ENCODE measurements at places on chromosomes 7 and 10.

DNA sequence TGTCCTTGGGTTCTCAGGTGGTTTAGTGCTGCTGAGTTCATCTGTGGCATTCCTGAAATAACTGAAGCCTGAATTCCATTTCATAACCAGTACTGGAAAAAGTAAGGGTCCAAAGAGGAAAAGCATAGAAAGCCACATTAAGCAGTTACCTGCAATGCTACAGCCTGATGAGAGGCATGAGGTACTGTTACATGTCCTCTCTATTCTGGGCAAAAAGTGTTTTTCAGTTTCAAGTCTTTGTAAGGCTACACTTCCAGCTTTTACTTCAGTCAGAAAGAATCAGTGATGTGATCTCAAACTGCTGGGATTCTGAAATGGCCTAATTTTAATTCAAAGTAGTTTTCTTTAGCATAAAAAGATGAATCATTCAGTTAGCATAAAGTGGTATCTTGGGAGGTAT is 369.5 kb downstream of the PHF14 start:
- no peak for DNase-seq

DNA sequence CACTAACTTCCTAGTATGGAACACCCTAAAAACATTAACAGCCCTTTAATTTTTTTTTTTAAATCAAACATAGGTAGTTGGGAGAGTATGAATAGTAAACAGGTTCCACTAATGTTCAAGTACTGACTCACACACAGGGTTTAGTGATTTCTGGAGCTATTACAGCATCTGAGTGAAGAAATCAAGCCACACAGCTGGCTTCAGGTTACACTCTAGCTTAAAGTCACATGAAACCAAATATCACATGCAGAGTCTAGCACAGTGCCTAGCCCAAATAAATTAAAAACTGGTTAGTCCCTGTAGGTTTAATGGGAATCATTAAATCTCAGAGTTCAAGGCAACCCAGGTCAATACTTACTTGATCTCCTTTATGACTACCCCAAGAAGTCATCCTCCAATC is 11.6 kb downstream of the PANK1 start:
- no peak for DNase-seq

- DNase-seq = no peak
Measured at GRCh38 chr7:13749636-13750035, 239.8 kb downstream of the ETV1 start.

DNA sequence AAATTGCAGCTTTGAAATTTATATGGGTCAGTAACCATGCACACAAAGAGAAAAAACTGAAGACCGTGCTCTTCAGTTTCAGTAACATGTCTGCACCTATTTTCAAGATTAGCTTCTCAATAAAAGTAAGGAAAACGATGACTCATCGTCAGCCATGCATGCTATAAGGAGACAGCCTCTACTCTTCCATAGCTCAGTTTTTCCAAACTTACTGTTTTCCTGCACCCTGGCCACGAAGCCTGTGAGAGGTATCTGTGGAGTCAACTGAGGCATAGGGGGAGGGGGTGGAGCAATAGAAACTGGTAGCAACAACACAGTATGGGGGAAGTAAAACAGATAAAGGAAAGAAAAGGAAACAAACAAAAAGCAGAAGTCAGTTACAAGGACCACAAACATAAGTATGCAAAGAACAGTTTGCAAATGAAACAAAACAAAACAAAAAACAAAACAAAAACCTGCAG is 58.0 kb downstream of the PDSS1 start:
- DNase-seq = no peak

GRCh38 chr7:63073736-63074135 is 924.9 kb upstream of the ZNF722 start:
- no peak for DNase-seq

- DNase-seq = no peak
Measured at GRCh38 chr7:69067397-69067796, 530.9 kb upstream of the AUTS2 start.

- DNase-seq = no peak
Measured at GRCh38 chr10:62040881-62041280, 139.4 kb downstream of the ARID5B start.

DNA sequence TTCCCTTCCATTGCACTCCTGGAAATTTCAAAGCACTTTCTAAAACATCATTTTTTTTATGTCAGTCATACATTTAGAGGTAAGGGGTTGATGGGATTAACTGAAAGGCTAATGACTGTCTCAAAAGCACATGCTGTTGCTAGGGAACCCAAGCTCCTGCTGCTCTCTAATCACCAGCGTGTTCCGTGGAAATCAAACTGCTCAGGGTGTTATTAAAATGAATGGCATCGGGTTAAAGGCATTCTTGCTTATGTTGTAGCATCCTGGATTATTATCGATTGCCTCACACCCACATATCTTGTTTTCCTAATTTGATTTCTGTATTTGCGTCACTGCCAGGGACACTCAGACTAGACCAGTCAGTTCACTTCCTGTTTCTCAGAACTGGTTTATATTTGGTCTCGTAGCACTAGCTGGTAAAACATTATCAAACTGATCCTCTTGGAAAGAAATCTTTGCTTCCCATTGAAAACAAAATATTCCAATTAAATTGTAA is 216.5 kb upstream of the MKLN1 start:
- DNase-seq = peak; percentile 43

DNA sequence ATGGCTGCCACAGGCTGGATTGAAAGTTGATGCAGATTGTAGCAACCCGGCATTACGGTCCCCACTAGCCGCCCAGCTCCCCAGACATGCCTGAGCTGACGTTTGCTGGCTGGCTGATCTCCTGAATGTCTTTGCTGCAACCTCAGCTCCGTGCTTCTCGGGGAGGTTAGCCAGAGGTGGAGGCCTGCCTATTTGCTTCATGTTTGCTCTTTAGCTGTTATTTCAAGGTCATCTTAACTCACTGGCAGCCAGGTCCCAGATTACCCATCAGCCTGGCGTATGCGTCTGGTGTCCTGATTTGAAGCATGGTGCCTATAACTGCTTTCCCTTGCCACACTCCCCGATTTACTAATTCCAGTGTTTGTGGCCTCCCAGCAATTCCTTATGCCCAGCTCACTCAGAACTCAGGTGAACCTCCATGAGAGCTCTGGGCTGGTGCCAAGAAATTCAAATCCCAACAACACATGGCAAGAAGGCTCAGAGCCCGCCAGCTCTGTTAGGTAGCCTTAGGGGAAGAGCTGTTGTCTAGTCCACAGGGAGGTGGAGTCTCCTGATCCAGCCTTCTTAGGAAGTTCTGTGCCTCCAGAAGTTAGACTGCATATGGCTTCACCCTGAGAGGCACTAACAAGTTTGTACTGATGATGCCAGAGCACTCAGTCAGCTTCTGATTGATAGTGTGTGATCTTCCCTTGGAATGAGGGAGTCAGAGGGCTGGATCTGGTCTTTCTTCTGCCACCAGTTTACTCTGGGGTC is 69.7 kb upstream of the EXOC4 start:
- no peak for DNase-seq

DNA sequence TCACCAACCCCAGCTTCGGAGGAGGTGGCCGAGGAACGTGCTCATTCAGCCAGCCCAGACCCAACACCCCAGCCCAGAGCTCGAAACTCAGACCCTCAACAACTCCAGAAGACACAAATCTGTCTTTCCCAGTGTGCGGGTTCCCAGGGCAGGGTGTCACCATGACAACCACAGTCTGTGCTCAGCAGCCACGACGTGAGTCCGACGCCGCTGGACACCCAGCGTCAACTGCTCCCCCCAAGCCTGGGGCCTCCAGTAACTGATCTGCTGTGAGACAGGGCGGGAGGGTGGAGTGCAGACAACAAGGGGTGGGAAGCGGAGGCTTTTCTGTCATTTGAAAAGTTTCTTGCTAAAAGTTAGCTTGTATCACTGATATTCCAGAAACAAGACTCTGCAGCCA is 167.2 kb downstream of the MAD1L1 start:
- peak; percentile 42 for DNase-seq

DNA sequence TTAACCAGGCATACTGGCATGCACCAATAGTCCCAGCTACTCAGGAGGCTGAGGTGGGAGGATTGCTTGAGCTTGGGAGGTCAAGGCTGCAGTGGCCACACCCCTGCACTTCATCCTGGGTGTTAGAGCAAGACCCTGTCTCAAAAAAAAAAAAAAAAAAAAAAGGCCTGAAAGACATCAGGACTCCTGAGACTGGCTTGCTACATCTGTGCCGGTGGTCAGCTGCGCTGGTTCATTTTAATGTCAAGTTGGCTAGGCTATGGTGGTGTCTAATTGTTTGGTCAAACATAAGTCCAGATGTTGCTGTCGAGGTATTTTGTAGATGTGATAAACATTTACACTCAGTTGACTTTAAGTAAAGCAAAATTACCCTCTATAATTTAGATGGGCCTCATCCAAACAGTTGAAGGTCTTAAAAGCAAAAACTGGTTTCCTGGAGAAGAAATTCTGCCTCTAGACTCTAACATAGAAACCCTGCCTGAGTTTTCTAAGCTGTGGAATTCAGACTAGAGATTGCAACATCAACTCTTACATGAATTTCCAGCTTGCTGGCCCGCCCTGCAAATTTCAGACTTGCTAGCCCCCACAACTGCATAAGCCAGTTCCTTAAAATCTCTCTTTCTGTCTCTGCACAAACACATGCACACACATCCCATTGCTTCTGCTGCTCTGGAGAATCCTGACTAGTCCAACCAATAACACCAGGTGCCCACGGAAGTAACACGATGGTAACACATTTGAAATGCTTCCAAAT is 18.2 kb downstream of the MYOF start:
- DNase-seq = peak; percentile 85

Data from muscle of leg (tissue), 16 donors.